ENCODE measurements at places on chromosomes 5 and 9.

DNA sequence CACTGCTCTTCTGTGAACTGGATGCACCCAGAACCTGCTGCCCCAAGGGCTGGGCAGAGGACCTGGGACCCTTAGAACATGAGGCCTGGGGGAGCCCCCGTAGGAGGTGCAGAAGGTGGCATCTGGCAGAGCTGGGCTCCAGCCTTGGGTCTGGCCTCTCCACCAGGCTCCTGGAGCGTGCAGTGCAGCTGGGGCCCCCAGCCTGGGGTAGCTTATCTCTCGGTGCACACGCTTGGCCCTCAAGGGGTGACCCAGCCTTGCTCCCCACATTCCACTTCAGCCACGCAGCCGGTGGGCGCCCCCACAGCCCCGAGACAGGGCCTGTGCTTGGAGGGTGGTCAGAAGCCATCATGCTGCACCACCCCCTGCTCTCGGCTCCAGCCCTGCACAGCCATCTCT, 5.6 kb upstream of the NR5A1 start:
- DNase-seq, result no peak

DNA sequence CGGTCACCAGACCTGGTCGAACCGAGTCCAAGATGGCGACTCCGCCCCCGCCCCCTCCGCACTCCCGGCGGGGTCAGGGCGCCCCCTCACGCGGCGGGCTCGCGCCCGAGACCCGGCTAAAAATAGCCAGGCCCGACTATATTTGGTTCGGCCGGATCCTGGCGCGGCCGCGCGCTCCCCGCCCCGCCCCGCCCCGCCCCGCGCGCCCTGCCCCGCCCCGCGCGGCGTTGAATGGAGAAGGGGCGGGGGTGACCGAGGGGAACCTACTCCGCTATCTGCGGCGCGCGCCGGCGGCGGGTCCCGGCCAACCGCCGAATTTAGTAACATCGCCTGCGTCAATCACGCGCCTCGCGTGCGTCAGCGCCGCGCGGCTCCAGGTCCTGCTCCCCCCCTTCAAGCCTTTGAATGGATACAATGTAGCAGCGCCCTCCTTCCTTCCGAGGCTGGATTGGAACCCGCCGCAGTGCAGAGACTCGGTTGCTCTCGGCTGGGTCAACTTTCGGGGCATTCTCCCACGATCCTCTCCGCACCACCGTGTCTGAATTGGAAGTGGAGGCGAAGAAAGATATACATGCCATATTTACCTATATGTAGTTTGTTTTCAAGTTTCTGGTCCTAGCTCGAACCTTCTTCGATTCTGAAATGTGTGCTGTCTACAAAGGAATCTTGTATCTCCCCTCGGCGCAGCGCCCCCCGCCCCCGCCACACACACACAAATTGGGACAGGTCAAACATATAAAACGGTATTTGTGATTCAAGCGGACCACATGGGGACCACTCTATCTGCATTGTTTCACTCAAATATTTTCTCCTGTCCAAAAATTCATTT, 1.6 kb upstream of the NR4A3 start:
- DNase-seq, result peak; percentile 98

GRCh38 chr9:79430619-79431018, 141.1 kb upstream of the TLE4 start:
- DNase-seq, result no peak

DNA sequence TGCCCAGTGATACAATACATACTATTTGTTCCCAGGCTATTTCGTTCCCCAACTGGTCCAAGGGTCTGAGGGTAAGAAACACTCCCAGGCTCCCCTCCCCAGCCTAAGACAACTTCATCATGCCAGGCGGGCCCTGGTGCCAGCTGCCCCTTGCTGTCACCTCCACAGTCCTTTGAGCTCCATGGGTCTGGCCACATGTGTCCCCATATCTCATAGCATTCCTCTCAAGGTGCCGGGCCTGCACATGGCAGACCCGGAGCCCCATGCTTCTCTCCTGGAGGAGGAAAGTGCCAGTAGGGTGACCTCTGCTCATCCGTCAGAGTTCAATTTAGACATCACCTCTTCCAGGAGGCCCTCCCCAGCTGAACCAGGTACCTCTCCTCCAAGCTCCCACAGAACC, 120.5 kb downstream of the C5orf15 start:
- no peak for DNase-seq

DNA sequence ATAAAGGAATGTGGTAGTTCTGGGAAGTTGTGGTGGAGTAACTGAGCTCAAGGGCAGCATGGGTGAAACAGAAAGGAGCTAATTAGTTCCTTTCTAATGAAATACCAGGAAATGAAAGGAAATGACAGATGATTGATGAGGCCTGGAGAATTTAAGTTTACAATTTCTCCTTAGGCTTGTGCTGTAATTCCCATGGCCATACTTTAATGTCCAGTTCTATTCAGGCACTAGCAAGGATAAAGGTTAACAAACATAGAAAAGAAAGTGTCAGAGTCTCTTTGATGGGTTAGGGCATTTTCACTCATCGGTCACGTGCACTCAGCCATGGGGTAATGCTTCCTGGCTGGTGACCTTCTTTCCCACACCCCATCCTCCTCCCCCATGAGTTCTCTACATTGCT, 70.3 kb downstream of the CTSL start:
- DNase-seq, result no peak

GRCh38 chr9:35103660-35104191, 795 bp upstream of the STOML2 start:
- DNase-seq, result no peak

DNA sequence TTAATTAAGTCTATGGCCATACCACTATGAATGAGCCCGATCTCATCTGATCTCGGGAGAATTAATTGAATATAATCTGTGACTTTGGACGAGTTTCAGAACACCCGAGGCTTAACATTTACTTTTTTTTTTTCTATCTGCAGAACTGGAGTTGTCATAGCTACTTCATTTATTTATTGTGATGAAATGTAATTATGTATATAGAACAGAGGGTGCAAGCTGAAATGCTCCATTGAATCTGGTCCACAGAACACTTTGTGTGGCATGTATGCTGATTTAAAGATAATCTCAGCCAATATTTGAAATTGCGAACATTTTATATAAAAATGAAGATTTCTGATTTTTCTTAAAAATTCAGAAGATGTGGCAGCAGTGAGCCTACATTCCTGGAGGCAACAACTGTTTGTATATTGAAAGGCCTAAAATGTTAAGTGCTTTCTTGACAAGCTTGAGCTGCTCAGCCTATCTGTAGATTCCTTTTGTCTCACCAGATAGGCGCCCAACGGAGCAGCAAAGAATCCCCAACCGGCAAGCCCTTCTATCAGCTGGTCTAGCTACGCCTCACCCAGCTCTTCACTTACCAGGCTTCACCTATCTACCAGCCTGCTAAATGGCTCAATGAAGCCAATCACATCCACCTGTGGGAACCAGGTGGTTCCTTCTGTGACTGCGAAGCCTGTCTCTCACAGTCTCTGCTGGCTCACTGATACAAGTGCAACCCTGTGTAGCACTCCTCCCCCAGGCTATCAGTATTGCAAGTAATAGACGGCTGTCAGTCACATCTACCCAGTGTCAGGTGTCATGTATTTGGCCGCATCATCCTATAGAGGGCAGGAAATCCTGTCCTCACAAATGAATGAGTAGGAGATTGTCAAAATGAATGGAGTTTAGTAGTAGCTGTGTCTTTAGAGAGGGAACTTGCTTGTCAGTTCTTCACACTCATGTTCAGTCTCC, 170.6 kb upstream of the MRPS30 start:
- peak; percentile 14 for DNase-seq

DNA sequence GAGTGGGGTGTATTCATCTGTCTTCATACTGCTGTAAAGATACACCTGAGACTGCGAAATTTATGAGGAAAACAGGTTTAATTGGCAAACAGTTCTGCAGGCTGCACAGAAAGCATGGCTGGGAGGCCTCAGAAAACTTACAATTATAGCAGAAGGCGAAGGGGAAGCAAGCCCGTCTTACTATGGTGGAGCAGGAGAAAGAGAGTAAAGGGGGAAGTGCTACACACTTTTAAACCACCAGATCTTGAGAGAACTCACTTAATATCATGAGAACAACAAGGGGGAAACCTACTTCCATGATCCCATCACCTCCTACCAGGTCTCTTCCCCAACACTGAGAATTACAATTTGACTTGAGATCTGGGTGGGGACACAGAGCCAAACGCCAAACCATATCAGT, 12.5 kb upstream of the NREP start:
- no peak for DNase-seq

GRCh38 chr9:104854613-104855012, 73.3 kb downstream of the ABCA1 start:
- DNase-seq, result no peak

DNA sequence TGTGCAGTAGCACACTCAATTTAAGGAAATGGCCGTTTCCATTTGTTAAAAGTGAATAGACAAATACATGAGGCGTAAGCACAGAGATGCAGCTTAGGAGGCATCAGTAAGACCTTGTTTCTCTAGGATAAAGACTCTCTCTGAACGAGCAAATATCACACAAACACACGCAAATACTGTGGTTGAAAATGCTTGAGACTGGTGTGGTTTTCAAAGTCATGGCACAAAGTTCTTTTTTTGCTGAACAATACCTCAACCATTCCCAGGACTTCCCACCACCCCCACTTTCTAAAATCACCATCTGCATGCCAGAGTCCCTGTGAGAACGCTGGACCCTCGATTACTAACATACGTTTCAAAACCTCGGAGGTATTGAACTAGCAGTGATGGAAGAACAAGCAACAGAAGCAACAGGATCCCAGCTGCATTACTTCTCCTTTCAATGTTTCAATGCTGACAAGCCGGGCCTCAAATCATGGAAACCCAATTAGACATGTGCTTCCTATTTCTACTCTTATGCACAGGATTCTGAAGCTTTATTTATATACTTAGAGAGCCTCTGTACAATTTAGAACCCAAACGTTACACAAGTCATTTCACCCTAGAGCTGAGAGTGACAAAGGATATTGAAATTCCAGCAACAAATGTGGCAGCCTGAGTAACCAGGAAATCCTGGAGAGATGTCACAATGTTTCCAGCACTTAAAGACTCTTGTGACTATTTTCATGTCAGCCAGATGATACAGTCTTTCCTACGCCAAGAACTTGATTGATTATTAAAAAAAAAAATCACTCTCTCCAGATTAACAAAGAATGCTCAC, 63.9 kb downstream of the CDC14B start:
- DNase-seq, result no peak

- DNase-seq, result no peak
These were observed 1034.8 kb downstream of the CDH12 start for GRCh38 chr5:21818370-21818720.

DNA sequence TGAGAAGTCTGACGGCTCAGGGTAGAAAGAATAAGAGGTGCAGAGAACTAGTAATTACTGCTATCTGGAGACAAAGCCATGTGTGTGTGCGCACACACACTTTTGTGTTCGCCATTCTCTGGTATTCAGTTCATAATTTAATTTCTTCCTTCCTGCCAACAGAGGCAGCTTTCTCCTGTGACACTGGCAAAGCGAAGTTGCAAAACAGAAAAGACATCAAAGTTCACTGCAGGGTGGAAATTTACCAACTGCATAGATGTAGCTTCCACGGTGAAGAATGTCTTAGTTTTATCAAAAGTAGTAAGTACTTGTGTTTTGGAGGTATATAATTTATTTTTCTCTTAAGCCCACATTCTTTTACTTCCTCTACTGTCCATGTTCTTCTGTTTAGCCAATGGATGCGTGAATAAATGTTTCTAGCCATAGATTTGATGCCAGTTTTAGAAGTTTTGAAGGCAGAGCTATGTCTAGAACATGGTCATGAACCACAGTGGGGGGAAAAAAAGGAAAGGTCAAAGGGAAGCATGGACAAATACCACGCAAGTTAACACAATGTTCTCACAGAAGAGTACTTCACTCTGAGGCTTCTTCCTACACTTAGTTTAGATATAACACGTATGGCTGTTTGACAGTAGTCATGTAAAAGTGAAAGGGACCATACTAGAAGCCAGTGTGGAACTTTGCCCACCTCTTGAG, 536.5 kb upstream of the GRIA1 start:
- no peak for DNase-seq

DNA sequence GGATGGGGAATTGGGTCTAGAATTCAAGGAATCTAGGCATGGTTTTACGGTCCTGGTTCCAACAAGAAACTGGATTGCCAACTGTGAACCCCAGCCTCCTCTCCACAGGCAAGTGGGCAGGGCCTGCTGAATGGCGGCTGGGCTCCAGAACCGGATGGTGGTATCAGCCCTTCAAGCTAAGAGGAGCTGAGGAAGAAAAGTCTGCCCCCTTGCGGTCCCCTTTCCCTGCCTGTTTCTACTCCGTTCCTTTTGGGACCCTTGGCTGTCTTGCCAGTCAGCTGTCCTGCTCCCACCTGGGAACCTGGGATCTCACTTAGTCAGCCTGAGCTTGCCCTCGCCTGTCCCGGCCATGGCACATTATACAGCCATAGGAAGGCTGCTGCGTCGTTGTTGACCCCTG, 234.4 kb upstream of the DAPK1 start:
- peak; percentile 18 for DNase-seq
